ENCODE measurements at places on chromosomes 12 and 14.
A peak's percentile ranks its signal among the peaks of the same experiment; 100 is the strongest.

- no peak for DNase-seq
Measured at GRCh38 chr12:13008741-13009380, 8.8 kb upstream of the HEBP1 start.

DNA sequence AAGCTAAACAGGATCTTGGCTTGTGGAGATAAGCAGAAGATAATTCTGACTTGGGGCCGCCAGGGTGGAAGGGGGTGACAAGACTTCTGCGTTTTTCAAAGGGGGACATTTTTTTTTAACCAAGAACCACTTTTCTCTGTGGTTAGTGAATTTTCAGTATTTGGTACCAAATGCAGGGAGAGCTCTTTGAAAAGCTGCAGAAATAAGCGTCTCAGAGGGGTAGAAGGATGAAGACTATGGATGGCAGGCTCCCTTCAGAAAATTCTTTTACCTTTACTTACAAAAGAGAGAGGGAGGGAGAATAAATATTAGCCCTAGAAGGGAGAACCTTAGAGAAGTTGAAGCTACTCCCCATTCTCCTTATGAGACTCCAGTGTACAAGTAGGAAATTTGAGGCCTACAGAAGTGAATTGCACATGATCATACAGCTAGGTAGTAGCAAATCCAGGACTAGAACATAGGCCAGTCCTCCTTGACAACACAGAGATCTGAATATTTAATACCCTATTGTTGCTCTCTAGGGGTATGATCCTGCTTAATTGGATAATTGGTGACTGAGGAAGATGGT, 840 bp downstream of the MRPL52 start:
- DNase-seq: no peak

GRCh38 chr12:110577864-110578693, 5.0 kb downstream of the PPTC7 start:
- DNase-seq: no peak

GRCh38 chr12:116633476-116633875, 74.3 kb downstream of the MAP1LC3B2 start:
- no peak for DNase-seq

GRCh38 chr14:50001999-50002925, 109.4 kb downstream of the ARF6 start:
- no peak for DNase-seq

- DNase-seq: no peak
Measured at GRCh38 chr14:91175291-91176201, 61.7 kb downstream of the DGLUCY start.

GRCh38 chr12:10361084-10361483, 28.8 kb downstream of the KLRK1 start:
- DNase-seq: no peak

DNA sequence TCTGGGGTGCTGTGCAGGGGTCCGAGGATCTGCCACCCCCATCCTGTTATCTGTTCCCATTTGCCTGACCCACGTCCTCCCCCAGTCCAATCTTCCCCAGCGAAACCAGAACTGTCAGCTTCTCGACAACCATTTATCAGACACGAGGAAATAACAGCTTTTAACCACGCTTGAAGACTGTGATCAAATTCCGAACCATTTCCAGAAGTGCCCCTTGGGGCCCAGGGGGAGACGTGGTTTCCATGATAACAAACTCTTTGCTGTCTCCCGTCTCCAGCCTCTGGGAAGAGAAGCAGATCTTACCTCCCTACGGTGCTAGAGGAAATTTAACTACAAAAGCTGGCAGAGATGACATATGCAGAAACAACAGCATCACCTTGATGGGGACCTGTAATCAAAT, 35.1 kb upstream of the SRRM4 start:
- no peak for DNase-seq

- DNase-seq: no peak
Measured at GRCh38 chr12:104974626-104975290, 11.4 kb upstream of the NOPCHAP1 start.

DNA sequence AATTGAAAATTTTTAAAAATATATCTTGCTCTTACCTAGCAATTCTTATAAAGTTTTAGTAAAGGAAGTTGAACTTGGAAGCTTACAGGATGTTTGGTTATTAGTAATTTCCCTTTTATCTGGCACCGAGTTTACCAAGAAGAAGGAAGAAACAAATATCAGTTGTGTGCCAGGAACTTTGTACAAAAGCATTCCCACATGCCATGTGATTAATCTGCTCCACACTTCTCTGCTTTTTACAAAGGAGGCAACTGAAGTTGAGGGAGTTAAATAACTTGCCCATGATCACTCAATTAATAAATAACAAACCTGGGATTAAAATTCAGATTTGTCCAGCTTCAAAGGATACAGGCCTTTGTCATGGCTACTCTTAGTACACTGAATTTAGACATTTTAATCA, 122.5 kb upstream of the BCAT1 start:
- no peak for DNase-seq

DNA sequence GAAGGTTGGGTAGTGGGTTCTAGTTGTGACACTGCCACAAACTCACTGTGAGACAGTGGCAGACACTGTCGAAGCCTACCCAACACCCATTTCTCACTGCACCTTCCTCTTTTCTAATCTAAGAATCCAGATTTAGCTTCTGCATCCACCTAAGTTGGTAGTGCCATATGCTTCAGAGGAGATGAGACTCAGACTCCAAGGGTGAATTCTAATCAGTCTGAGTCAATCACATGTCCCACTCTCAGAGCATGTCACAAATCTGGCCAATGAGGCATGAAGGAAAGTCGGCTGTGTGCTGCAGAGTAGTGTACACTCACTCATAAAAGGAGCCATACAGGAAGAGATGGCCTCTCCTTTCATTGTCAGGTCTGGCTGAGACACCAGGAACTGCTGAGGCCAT, 102.1 kb upstream of the RAP1B start:
- DNase-seq: no peak

GRCh38 chr14:56562883-56563282, 16.7 kb upstream of the TMEM260 start:
- DNase-seq: no peak

- no peak for DNase-seq
Measured at GRCh38 chr12:94740601-94741362, 90.4 kb upstream of the TMCC3 start.

DNA sequence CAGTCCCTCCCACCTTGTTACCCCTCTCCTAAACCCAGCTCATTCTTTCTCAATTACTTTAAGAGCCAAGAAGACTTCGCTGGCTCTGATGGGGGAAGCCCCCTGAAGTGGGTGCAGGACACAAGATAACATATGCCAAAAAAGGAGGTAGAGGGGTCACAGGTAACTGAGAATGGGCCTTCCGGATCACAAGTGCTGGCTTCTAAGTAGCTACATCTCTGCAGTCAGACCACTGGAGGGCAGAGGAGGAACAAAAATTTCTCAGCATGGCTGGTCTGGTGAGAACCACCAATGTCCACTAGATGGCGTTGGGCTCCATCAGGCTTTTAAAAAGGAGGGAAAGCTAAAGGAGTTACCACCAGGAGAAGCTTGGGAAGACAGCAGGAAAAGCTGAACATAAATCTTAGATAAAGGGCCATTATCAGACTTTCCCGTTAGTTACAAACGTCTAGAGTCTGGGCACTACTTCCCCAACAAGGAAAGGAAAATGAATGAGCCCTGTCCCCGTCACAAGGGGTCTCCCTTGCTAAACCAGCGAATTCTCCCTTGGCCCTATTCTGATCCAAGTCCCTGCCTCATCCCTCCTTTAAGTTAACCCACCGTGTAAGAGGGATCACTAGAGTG, 11.6 kb upstream of the CDH24 start:
- no peak for DNase-seq

- DNase-seq: peak; percentile 26
Measured at GRCh38 chr14:59161561-59162175, 26.8 kb upstream of the DAAM1 start.

DNA sequence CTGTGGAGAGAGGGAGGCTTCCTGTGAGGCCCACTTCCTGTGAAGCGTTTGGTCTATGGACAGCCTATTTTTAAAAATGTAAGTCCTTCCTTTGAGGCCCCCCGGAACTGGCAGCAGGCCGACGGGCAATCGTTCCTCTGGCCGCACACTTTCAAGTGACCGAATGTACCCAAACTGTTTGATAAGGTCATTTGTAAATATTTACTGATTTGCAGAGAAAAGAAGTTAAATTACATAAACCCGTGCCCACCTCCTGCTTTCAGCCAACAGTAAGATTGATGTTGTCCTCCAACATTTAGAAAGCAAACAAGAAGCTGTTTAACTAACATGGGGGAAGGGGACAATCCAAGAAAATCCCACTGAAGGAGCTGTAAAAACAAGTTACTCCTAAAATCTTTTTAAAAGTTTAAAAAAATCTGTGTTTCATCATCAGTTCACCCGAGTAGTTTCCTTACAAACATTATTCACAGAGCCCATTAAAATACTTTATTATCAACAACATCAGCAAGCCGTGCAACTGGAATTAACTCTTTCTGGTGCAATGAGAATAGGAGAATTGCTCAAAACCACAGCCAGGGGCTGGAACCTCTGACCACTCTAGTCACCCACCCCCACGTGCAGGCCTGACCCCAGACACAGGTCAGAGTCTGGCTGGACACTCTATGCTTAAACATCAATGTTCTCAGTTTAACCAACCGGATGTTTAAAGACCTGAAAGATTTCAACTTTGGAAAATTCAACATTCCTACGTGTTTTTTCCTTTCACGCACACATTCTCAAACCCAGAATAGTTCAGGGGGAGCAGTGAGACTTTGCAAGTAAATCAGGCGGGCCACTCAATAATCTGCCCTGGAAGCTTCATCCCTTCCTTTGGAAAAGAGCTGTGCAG, 65.3 kb downstream of the FOXN3 start:
- DNase-seq: no peak

DNA sequence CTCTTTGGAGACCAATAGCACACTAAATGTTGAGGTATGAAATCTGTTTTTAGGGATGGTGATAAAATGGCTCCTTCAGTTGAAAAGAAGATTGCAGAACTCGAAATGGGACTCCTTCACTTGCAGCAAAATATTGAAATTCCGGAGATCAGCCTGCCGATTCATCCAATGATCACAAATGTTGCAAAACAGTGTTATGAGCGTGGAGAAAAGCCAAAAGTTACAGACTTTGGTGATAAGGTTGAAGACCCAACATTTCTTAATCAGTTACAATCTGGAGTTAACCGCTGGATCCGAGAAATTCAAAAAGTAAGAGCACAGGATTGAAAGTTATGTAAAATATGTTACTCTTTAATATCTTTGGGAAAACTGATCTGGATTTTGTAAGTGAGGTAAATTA, 15.3 kb downstream of the DYNC1H1 start:
- DNase-seq: no peak

DNA sequence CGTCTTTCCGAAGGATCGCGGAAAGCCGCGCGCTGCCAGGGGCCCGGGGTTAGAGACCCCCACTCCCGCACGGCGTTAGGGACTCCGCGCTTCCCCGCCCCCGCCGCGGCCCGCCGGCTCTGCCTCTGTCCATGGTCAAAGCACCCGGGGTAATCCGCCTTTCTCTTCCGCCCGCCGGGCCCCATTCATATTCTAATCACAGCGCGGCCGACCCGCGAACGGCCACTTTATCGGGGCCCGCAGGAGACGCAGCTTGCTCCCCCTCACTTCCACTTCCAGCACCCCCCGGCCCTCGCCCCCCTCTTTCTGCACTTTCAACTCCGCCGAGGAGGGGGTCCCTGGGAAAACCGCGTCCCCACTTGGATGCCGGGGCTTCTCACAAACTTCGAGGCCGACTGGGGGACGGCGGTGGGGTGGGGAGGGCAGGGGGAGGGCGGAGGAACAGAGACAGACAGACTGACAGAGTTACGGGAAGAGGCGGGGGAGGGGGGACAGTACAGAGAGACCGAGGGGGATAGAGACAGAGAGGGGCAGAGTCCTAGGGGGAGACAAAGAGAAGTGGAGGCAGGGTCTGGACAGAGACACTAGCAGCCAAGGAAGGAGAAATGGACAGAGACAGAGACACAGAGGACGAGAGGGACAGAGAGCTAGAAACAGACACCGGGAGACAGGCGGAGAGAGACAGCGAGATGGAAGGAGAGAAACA, 1.1 kb upstream of the RFX4 start:
- DNase-seq: no peak

DNA sequence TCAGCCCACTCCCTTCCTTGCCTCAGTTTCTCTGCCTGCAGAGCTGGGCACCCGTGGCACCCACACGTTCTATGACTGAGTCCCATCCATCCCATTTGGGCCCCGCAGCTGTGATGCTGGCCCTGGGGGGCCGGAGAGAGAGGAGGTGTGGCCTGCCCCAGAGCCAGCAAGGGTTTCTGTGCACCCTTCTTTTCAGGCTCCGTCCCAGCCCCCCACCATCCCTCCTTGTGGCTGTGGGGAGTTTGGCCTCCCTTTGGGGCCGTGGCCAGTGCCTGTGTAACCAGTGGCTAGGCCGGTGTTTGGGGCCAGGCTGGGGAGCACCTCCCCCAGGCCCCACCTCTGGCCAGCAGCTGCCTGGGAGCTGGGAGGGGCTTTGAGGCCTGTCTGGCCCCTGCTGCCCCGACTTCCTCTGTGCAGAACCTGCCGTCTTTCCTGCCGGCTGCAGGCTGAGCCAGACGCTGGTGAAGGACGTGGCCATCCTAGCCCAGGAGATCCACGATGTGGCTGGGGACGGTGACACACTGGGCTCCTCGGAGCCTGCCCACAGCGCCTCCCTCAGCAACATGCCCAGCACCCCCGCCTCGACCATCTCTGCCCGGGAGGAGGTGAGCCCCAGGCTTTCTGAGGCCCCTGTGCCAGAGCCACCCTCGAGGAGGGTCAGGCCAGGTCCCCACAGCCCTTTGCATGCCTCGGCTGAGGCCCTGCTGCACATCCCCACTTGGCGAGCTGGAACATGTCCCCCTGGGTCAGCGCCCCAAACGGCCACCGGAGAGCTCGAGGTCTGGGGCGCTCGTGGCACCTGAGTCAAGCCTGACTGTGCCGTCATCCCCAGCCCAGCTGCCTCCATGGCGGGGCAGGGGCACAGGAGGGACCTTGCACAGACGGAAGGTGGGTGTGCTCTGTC, 27.7 kb downstream of the CEP170B start:
- DNase-seq: no peak

- peak; percentile 29 for DNase-seq
Measured at GRCh38 chr12:131830335-131830913, 2.2 kb downstream of the MMP17 start.

DNA sequence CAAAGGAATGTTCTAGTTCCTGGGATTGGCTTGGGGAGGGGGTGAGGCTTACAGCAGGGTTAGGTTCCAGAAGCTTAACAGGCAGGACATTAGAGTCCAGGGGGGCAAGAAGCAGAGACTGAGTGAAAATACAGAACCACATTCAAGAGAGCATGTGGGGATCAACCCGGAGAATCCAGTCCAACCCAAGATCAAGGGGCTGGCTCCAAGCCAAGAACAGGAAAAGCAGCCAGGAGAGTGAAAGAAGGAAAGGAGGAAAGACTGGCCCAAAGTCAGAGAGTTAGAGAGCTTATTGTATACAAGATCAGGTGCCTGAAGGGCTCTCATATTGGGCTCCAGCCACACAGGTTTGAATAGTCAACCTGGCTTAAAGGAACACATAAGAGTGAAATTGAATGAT, 190.3 kb upstream of the CDKN3 start:
- DNase-seq: no peak

DNA sequence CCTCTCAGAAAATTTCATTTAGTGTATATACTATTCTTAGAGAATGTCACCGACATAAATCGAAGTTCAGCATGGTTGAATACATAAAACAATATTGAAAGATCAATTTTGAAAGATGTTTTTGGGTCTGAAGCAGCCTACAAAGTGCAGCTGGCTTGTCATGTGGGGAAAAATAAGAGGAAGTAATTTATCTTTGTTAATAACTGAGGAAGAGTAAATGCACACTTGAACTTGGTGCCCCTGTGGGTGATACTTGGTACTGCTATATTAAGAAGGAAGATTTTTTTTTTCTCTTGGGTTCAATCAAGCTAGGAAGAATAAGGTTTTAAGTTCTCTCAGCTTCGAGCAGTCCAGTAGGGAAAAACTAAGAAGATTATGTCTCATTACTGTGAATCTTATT, 661.3 kb downstream of the RPL10L start:
- no peak for DNase-seq

- DNase-seq: no peak
Measured at GRCh38 chr12:68305278-68305677, 26.9 kb downstream of the MDM1 start.

Data from NCI-H524 (cell line).